ENCODE measurements at places on chromosomes 7 and 10.
A peak's percentile ranks its signal among the peaks of the same experiment; 100 is the strongest.

DNA sequence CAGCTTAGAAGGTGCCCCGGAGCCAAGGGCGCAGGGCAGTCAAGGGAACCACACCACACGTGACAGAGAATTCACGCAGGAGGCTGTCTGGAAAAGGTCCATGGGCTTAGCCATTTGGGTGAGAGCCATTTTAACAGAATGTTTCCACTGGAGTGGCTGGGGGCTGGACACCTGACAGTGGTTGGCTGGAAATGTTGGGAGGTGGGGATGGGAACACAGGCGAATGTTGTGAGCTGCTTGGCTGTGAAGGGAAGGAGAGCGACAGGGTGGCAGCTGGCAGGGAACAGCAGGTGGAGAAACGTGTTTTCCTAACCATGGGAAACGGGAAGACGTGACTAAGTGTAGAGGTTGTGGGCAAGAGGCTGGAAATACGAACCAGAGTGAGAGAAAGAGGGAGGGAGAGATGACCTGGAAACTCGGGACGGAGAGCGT, 100.5 kb upstream of the ZNF32 start:
- no peak for DNase-seq

DNA sequence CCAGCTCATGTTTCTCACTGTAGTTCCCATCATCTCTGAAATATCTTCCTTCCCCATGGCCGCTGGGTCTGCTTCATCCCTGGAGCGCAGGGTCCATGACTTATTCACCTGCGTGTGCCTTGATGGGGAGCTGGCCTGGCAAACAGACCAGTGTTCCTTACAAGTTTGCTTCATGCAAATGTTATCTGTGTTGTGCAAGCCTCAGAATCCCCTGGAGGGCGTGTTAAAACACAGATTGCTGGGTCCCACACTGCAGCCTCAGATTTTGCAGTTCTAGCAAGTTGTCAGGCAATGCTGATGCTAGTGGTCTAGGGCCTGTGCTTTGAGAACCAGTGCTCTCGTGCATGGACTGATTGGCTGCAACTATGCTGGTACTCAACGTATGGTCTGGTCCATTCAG, 7.2 kb upstream of the DMBT1 start:
- DNase-seq = peak; percentile 19

GRCh38 chr7:156827587-156828203, 65.3 kb downstream of the LMBR1 start:
- DNase-seq = peak; percentile 24

- DNase-seq = no peak
Measured at GRCh38 chr7:78953090-78953489, 500.4 kb downstream of the MAGI2 start.

DNA sequence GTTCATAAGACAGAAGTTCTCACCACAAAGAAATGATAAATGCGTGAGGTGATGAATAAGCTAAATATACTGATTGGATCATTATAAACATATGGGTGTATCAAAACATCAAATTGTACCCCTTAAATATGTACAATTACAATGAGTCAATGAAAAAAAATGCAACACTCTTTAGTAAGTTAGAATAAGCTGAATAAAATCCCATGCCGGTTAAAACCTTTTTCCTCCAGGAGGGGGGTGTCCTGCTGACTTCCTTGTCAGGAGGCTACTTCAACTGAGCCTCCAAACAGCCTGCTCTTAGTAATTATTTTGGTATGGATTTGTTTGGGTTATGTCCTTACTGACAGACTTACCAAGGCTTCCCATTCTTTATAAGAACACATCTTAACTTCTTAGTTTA, 649.1 kb downstream of the INHBA start:
- no peak for DNase-seq

GRCh38 chr10:60163786-60164185, 225.9 kb downstream of the ANK3 start:
- DNase-seq = no peak

GRCh38 chr7:87013840-87014190, 45.6 kb downstream of the ELAPOR2 start:
- no peak for DNase-seq

DNA sequence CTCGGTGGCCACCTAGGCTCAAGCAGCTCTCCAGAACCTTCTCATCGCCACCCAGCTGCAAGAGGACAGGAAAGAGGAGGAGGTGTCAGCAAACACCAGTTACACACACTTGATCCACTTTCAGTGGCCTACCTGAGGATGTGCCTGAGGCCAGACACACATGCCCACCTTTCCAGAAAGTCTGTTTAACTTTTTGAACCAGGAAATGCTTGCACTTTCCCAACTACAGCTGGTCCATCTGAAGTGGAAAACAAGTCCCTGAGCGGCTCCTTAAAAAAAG, 15.7 kb upstream of the CYREN start:
- no peak for DNase-seq

DNA sequence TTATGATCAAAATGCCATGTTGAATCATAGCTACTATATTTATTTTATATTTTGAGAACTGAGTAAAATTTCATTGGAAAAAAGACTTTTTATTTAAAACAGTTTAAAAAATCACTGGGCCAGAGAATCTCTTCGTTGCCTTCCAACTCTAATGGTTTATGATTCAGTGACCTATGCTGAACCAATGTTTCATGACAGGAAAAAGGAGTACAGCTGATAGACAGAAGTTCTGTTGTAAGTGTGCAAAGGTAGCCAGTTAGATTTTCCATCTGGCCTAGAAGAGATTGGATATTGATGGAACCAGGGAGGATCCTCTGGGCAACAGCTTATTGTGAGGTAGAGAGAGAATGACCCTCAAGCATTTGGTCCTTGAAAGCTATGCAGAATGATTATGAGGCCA, 745.8 kb downstream of the SUGCT start:
- no peak for DNase-seq

- DNase-seq = no peak
Measured at GRCh38 chr7:35792472-35792871, 8.4 kb upstream of the SEPTIN7 start.

DNA sequence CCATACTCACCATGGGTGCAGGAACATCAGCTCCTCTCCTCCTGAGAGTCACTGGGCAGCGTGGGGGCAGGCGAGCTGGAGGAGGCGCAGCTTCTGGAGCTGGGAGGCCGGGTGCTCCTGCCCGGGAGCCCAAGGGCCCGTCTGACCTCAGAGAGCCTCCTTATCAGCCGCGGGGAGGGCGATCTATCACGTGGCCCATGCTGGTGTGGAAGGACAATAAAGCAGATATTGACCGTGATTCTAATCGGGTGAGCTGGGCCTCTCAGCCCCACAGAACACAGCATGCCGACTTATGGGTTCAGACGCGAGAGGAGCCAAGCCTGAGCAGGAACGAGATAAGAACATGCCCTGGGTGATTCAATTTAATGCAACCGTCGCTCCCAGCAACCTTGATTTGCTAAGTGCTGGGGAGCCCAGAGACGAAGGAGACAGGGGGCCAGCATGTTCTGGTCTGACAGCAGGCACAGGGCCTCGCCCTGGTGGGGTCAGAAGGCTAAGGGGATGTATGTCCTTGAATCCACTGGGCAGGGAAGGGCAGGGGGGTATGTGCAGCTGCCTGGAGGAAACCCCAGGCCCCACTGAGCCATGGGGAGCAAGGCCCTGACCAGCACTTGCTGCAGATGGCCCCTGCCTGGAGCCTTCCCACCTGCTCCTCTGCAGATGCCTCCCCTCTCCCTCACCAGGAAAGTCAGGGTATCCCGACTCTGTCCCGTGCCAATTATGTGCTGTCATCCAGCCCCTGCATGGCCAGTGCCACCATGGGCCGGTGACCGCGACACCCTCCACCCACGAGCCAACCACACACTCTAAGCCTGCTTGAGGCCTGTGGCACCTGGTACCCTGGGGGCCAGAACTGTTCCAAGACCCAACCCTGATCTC, 95.3 kb upstream of the RET start:
- no peak for DNase-seq

GRCh38 chr7:155211761-155212160, 85.9 kb upstream of the INSIG1 start:
- DNase-seq = no peak

DNA sequence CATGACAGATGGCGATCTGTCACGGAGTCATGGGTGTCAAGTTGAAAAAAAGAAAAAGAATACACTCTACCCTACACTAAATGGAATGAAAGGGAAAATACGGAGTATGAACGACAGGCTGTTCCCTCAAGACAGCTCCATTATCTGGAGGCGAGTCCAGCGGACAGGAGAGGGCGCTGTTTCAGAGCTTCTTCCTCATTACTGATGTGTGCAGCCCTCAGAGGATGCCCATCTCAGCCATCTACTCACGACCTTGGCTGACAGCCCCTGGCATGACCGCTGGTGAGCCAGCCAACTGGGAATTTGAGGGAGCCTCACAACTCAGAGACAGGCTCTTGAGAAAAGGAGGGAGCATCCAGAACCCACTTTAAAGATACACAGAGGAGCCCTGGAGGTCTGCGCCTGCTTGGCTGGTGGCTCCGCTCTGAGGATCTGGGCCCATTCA, 49.6 kb upstream of the SMNDC1 start:
- DNase-seq = peak; percentile 80

- DNase-seq = peak; percentile 77
Measured at GRCh38 chr7:43363035-43363791, 219.7 kb upstream of the STK17A start.

GRCh38 chr7:631964-632830, 94.3 kb upstream of the DNAAF5 start:
- DNase-seq = no peak

GRCh38 chr10:103772096-103772845, 83.1 kb downstream of the SH3PXD2A start:
- peak; percentile 77 for DNase-seq

GRCh38 chr10:21689881-21690280, 155.8 kb downstream of the MLLT10 start:
- DNase-seq = no peak

- DNase-seq = peak; percentile 43
Measured at GRCh38 chr10:31149835-31150512, 118.3 kb upstream of the ZNF438 start.

DNA sequence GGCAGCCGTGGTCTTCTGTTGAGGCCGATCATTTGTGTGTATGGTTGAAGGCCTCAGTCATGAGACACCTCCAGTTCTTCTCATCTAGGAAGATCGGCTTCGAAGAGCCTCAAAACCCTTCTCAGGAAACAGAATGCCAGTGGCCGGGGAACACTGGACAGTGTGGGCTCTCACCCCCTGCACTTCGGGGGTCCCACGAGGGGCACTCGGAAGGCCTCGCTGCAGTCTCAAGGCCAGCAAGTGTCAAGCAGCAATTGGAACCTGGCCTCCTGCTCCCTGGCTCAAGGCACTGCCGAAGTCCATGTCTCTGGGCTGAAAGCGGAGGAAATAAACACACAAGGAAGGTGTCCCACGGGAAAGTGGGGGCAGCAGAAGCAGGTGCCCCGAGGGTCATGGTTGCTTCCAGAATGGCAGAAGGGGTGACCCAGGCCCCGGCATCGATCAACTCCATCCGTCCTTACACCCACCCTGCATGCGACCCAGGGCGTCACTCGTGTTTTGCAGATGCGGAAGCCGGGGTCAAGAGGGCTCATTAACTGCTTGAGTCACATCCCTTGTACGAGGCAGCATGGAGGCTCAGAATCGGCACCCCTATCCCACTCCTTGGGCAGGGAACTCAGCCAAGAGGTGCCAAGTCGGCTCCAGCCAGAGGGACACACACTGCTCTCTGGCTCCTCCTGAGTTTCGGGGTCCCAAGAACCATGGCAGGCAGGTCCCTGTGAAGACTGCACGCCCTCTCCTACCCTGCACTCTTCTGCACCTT, 231.3 kb upstream of the SHH start:
- no peak for DNase-seq

DNA sequence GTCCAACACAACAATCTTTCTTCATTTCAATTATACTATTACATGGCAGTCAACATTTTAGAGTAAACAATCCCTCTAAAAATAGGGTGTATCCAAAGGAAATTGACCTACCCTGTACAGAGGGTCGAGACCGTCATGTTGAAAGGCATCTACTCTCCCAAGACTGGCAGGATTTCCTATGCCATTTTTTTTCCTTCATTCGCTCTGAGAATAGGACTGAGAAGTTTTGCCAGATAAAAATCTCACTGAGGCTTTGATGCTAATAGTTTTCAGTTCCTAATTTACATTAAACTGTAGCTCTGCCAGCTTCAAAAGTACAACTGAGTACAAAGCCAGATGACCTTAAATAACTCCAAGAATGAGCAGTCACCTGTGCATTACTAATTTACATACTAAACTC, 84.5 kb upstream of the SEMA3C start:
- no peak for DNase-seq

DNA sequence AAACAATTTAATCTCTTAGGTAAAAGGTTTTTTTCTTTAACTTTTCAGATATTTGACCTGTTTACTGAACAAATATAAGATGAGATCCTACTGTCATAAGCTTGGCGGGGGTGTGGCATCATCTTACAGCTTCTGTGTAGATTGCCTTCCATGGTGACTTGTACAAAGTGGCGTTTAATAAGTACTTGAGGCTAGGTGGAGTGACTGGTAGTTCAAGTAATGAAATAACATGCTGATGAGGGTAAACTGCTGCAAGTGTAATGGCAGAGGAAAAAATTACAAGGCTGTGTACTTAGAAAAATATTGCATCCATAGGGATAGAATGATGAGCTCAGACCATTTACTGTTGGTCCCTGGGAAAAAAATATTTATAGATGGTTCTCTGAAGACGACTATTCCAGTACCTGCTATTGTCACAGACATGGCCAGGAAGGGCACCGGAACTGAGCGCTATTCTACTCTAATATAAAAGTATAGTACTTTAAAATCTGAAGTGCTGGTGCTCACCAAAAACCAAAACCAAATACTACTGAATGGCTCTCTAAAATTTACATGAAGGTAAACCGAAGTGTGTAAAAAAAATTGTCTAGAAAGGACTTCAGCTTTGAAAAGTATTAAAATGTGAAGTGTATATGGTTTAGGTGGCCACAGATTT, 42.4 kb downstream of the DNAH11 start:
- no peak for DNase-seq

GRCh38 chr7:92729172-92729571, 107.2 kb downstream of the CDK6 start:
- DNase-seq = no peak

DNA sequence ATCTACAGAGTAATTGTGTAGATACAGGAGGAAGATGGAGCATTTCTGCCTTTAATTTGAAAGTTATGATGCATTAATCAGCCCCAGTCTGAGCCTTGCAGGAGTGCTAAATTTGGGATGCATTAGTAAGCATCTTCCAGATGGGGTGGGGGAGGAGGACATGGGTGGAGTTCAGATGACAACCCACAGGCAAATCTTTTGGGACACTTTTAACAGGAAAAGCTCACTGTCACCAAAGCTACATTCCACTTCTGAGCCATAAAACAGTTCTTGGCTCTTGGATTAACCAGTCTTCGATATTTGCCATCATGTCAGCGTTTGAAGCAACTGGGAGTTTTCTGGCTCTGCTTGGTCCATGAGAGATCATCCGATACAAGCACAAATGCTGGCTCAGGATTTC, 121.1 kb downstream of the CXCL12 start:
- no peak for DNase-seq
